NCI-H1092 (cell line): ENCODE measurements at places on chromosomes 2 and 18.

DNA sequence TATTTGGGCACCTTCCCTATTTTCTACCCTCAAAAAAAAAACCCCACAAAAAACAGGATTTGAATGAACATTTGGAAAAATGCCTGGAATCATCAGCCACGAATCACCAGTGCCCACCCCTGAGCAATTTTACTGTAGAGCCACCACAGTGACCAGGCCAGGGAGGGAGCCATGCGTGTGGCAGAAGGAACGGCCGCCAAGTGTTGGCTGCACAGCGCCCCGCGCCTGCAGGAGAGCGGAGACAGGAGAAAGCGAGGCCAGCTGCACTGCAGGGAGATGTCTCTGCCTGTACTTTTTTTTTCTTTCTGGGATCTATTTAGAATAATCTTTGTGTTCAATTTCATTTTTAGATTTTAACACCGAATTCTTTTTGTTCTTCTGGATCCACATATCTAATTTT is 269.3 kb upstream of the RAB12 start:
- DNase-seq, result no peak

DNA sequence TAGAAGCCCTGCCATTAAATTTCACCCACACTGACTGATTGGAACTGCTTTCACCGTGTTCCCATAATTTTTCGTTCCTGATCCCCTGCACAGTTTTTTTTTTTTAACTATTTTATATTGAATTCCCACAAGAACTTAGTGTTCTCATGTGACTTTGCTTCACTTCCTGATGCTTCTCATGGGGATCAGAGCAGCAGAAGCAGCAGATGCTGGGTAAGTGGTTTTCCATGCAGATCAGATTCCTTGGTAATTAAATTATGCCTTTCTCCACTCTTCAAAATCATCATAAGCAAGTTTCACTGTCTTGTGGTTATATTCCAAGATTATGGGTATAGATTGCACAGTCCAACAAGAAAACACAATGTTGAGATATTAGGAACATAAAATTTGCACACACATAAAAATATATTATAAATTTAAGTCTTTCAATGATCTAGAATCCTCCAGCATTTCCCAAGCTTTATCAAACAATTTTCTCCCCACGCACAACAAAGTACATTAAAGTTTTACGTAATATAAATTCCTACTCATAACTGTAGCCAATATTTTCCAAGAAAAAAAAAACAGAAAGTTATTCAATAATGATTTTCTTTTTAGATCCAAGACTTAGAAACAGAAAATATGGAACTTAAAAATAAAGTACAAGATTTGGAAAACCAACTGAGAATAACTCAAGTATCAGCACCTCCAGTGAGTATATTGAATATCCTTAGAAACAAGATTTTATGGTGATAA is 277.9 kb downstream of the GULP1 start:
- no peak for DNase-seq

- no peak for DNase-seq
Observed at GRCh38 chr2:224085811-224086210, 46.7 kb upstream of the SERPINE2 start.

- no peak for DNase-seq
Observed at GRCh38 chr2:177673602-177674595, 281.3 kb downstream of the AGPS start.

- peak; percentile 10 for DNase-seq
Observed at GRCh38 chr2:141522702-141523101, 608.1 kb downstream of the LRP1B start.

DNA sequence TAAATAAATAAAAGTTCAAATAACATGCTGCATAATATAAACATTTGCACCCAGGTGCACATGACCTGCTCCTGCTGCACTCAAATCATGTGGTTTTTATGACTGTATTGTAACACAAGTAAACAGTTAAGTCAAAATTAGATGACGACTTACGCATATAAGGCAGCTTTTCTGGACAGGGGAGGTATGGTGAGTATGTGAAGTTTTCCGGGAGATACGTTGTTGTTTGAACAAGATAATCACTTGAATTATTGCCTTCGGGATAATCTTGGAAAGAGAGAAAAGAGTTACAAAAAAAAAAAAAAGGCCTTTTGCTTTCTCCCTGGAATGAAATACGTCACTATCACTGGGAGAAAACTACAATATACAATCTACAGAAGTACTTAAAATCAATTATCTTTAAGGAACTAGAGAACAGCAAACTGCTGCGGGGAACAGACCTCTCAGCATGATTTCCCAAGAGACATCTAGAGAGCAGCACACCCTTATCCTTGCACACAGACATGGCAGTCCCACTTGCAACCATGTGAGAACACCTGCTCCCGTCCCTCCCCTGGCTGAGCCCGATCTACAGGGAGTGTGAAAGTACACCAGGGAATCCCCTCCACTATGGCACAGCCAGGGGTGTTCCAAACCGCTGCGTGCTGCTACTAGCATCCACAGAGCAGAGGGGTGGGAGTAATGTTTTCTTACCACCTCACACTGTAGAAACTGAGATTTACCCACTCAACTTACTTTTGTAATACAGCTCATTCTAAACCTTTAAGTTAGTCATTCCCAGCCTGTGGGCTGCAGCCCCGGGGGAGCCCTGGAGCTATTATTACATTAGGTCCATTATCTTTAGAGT is 26.3 kb downstream of the B4GALT6 start:
- DNase-seq, result peak; percentile 44

DNA sequence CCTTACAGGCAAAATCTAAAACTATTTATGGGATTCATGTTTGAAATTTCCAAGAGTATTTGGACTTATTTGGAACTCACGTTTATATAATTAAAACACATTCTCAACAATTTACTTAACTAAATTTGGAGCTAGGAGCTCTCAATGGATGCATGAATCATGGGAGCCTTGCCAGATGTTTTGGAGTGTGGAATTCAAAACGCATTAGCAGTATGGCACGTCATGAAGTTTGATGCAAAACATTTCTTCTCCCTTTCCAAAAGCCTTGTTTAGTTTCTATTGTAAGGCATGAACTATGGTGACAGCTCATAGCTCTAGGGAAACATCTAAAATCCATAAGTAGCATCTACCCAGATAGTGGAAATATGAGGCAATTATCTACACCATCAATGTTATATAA is 701.6 kb downstream of the SATB2 start:
- no peak for DNase-seq

GRCh38 chr2:186755066-186755465 is 61.2 kb downstream of the FAM171B start:
- DNase-seq, result no peak

- DNase-seq, result no peak
Observed at GRCh38 chr18:49739275-49739674, 74.1 kb downstream of the ACAA2 start.

GRCh38 chr2:203841654-203842053 is 25.9 kb upstream of the CTLA4 start:
- DNase-seq, result no peak

GRCh38 chr2:225122583-225123486 is 80.6 kb upstream of the DOCK10 start:
- DNase-seq, result no peak

DNA sequence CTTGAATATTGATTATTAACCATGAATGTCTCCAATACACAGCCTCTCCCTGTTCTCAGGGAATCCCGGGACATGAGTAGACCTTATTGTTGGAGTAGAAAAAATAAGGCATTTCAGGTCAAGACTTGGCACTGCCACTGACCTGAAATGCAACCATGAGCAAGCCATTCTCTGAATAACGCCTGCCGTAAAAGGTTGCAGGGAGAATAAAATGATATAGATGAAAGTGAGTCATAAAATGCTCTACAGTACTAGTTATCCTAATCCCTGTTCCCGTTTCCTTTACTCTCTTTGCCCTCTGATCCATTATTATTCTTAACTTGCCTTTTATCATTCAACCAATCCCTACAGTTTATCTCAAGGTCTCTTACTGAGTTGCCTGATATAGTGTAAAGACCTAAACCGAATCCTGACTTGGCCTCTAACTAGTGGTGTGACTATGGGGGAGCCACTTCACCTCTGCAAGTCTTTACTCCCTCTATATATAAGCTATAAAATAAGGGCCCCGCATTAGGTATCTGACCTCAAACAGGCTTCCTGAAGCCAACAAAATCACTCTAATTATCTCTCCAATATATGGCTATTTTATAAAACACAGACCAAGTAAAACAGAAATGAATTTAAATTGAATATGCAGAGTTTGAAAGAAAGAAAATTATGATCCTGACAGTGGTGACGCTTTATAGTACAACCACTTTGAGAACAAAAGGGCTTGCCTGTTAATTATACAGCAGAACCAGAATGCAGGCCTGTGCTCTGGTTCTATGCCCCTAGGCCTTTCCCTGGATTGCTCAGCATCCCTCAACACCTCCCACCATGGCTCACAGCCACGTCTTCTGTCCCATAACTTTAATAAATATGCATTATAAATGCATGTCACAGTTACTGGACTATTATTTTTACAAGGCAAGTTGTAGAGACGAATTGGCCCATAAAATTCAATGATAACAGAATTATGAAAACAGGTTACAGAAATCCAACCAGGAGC is 183.1 kb downstream of the STK39 start:
- no peak for DNase-seq

- DNase-seq, result no peak
Observed at GRCh38 chr18:50636366-50637057, 76.6 kb downstream of the MAPK4 start.

DNA sequence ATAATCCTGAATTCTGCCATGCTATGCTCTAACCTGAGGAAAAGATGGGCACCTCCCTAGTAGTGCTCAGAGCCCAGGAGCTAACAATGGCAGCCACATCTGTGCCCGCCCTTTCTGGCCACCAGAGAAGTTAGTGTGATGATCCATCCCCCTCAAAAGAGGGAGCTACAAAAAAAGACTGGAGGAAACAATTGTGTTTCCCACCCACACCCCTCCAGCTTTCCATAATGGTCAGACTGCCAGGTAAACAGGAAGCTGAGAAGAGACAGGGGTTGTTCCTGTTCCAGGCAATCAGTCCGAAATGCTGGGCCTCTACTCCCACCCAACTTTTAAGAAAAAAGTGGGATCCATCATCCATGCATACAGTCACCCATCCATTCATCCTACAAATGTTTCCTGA is 3.2 kb downstream of the TBC1D8 start:
- no peak for DNase-seq

DNA sequence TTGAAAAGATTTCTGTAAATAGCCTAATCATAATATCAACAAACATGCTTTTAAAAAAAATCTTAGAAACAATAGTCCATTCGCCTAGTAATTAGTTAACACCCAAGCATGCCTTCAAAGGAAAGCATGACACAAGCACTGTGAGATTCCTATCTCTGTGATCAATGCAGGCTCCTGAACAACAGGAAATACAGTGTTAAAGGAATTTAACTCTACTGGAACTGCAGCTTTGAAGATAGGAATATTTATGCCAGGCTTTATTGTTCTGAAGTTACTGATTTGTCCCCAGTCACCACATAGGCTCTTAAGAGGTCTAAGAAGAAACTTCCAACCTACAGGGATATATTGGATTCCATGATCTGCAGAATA is 15.4 kb upstream of the FAM124B start:
- no peak for DNase-seq

DNA sequence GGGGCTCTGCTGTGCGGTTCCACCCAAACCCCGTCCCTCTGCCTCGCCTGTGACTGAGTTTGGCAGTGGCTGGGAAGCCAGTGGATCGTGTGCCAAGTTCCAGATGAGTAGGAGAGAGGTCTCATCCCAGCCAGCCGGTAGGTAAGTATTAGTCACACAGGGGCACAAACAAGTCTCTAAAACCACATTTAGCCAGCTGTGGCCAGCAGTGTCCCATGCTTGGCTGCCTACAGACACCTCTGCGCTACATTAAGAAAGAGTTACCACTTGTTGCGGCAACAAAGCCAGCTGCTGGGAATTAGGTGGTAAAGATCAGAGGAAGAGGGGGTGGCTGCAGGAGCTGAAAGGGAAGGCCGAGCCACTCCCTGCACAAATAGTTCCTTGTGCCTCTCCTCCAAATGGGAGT is 81.2 kb downstream of the GATA6 start:
- no peak for DNase-seq

- no peak for DNase-seq
Observed at GRCh38 chr2:119178776-119179175, 20.2 kb upstream of the C1QL2 start.

GRCh38 chr2:205589479-205589878 is 92.8 kb upstream of the NRP2 start:
- DNase-seq, result no peak

GRCh38 chr18:52475325-52475724 is 135.3 kb downstream of the DCC start:
- DNase-seq, result no peak

GRCh38 chr2:193348055-193348454 is 1153.3 kb upstream of the TMEFF2 start:
- no peak for DNase-seq

DNA sequence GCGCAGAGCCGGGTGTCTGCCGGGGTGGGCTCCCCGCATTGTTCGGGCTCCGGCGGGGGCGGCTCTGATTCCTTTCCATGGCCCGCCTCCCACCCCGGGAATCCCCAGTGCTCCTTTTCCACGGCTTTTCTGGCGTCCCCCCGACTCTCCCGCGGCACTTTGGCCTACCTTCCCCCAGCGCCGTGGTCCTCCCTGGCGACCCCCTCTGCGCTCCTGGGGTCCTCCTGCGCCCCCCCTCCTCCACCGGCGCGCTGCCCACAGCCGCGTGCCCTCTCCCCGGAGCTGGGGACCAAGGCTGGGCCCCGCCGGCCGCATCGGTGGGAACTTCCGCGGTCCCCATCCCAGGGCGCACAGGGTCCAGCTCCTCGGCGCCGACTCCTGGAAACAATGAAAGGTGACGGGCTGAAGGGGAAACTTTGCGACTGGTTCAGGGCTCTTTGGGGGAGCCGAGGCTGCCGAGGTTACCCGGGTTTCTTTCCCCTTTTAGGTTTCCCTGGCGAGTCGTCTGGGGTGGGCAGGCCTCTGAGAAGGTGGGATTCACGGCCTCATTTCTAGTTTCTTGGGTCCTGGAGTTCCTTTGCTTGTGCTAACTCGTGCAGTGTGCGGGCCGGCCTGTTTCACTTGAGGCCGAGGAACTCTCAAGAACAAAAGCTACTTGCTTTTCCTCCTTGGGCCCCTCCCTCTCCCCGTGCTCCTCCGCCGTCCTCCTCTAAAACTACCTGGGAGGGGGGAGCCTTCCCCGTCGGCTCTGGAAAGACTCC is 2.2 kb downstream of the TGIF1 start:
- DNase-seq, result no peak

DNA sequence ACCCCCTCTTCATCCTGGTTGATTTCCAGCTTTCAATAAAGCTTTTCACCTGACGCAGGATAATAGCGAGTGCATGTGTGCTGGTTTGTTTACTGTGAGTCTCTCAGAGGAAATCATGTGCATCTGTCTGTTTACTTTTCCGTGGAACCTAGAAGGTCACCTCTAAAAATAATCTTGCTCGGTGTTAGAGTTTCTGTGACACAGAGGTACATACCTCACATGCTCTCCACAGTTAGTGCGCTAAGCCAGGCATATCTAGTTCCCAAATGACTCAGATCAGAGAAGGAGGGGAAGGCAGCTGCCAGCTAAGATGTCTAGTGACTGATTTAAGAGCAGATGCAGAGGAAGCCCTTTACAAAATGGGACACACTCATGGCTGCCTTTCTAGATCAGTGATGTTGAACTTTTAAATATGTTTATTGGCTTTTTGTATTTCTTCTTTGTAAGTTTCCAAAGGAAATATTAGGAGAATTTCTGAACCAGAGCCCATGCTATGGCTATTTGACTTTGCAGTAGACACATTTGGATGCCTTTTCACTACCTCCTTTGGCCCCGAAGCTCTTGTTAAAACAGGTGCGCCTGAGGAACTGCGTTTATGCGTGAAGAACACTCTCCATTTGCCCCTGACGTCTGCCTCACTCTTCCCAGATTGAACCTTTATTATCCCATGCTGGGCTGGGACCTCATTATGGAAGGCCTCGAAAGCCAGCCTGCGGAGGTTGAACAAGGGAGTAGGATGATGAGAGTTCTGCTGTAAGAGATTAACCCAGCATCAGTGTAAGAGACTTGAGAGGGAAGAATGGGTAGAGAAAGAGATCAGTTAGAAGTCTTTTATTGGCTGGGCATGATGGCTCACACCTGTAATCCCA is 145.6 kb downstream of the FAM161A start:
- DNase-seq, result peak; percentile 74
